A375 (cell line): ENCODE measurements at places on chromosomes 5 and 9. TPM values are rescaled to one million over a fixed set of nuclear protein-coding genes. Genes with fewer than 3 reads are reported as not detected.

The PGM5 gene
- total RNA-seq, result 1.5 and 3.2 TPM in 2 replicates

The CER1 gene
- not detected in 2 replicates for total RNA-seq

The SPAAR gene
- 0.60 TPM in 1 of 2 replicates, not detected in the other for total RNA-seq

The PALM2AKAP2 gene
- 12.2 and 14.0 TPM in 2 replicates for total RNA-seq

The TMEM174 gene
- total RNA-seq, result not detected in 2 replicates

The ZNF483 gene
- total RNA-seq, result 3.3 and 3.8 TPM in 2 replicates

The SPINK7 gene
- not detected in 2 replicates for total RNA-seq

The KCNN2 gene
- total RNA-seq, result not detected in 2 replicates

The SLCO6A1 gene
- total RNA-seq, result not detected in 2 replicates

The NUDCD2 gene
- 15.8 and 20.0 TPM in 2 replicates for total RNA-seq

The OLFML2A gene
- 7.6 and 7.7 TPM in 2 replicates for total RNA-seq

The PCAT7 gene
- 9.3 and 9.9 TPM in 2 replicates for total RNA-seq

The FABP6 gene
- total RNA-seq, result 14.7 and 18.0 TPM in 2 replicates

The PCDHGA10 gene
- total RNA-seq, result 4.3 and 6.0 TPM in 2 replicates

The CRHBP gene
- 0.50 and 0.53 TPM in 2 replicates for total RNA-seq

The ARAP3 gene
- total RNA-seq, result 15.1 and 17.0 TPM in 2 replicates

The CA9 gene
- total RNA-seq, result 23.5 and 29.2 TPM in 2 replicates

The ZNF367 gene
- 26.6 and 28.6 TPM in 2 replicates for total RNA-seq

The UBE2D2 gene
- 53.1 and 81.2 TPM in 2 replicates for total RNA-seq

The RNF183 gene
- not detected in 2 replicates for total RNA-seq

The TXNDC8 gene
- not detected in 2 replicates for total RNA-seq

The PRRX2 gene
- total RNA-seq, result 0.69 TPM in 1 of 2 replicates, not detected in the other

The CCNO gene
- 8.7 and 9.3 TPM in 2 replicates for total RNA-seq

The SKP1 gene
- 195 and 204 TPM in 2 replicates for total RNA-seq

The MSX2 gene
- total RNA-seq, result 4.3 and 4.4 TPM in 2 replicates

The ANKRD55 gene
- total RNA-seq, result 0.74 and 1.1 TPM in 2 replicates

The PCDHGB6 gene
- 0.80 and 1.2 TPM in 2 replicates for total RNA-seq

The SLU7 gene
- 89.1 and 115 TPM in 2 replicates for total RNA-seq

The RASGEF1C gene
- 0.32 TPM in 1 of 2 replicates, not detected in the other for total RNA-seq

The GMCL2 gene
- total RNA-seq, result not detected in 2 replicates

The NEUROG1 gene
- total RNA-seq, result not detected in 2 replicates

The PRR7 gene
- total RNA-seq, result 41.0 and 48.8 TPM in 2 replicates

The TAL2 gene
- total RNA-seq, result 0.24 TPM in 1 of 2 replicates, not detected in the other

The MCTP1 gene
- 14.9 and 20.7 TPM in 2 replicates for total RNA-seq
